ENCODE measurements at places on chromosomes 4 and X.

- no peak for DNase-seq
These were observed 13.3 kb downstream of the HNRNPD start for GRCh38 chr4:82360298-82361177.

DNA sequence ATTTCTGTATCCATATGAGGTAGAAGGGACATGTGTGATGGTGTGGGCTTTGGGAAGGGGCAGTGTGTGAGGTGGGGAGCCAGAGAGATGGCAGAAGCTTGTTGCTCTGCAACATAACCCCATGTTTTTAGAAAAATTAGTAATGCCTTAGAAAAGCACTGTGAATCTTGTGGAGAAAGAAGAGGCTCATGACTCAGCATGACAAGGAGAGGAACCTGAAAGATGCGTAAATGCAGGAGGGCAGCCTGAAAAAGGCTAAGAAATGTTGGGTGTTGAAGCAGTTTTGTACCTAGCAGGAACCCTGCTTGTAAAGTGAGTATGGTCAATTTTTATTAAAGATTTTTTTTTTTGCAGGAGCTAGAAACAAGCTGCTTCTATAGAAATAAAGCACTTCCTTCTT, 59.8 kb downstream of the ARSJ start:
- no peak for DNase-seq

GRCh38 chrX:139929876-139930275, 3.0 kb downstream of the ATP11C start:
- no peak for DNase-seq

DNA sequence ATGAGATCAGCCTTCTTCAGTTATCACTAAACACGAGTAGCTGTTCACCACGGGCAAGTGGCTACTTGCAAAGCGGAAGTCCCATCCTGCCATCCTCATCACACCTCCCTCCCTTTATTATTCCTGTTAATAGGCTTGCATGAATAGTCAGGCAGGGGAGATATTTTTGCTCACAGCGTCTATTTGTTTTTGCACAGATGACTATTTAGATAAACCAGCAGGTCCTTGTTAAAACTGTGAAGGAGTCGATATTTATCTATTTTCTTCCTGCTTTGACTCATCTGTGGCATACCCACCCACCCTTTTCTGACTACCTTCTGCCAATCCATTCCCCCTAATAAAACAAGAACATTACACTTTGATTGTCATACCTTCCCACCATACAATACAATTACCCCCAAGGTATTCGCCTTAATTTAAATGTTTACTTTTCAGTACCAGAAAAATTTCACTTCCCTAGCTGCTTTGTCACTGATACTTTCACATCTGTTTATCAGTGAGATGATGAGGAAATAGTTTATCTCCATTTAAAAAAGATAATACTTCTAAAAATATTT, 96.6 kb upstream of the BANK1 start:
- DNase-seq = no peak

- DNase-seq = no peak
These were observed 297.6 kb upstream of the STS start for GRCh38 chrX:6849716-6850414.

DNA sequence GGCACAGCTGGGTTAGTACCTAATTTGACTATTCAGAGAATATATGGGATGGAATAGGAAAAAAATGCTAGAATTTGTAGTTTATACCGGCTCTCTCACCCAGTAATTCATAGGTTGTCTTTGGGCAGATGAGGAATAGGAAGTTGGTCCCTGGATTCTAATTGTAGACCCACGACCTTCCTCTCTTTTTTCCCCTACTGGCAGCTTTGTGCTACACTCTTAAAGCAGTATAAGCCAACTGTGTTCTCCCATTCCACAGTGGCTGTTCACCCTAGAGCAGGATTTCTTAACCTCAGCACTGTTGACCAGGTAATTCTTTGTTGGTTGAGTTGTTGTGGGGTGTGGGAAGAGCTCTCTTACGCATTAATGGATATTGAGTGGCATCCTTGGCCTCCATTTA, 92.9 kb downstream of the FNIP2 start:
- no peak for DNase-seq

DNA sequence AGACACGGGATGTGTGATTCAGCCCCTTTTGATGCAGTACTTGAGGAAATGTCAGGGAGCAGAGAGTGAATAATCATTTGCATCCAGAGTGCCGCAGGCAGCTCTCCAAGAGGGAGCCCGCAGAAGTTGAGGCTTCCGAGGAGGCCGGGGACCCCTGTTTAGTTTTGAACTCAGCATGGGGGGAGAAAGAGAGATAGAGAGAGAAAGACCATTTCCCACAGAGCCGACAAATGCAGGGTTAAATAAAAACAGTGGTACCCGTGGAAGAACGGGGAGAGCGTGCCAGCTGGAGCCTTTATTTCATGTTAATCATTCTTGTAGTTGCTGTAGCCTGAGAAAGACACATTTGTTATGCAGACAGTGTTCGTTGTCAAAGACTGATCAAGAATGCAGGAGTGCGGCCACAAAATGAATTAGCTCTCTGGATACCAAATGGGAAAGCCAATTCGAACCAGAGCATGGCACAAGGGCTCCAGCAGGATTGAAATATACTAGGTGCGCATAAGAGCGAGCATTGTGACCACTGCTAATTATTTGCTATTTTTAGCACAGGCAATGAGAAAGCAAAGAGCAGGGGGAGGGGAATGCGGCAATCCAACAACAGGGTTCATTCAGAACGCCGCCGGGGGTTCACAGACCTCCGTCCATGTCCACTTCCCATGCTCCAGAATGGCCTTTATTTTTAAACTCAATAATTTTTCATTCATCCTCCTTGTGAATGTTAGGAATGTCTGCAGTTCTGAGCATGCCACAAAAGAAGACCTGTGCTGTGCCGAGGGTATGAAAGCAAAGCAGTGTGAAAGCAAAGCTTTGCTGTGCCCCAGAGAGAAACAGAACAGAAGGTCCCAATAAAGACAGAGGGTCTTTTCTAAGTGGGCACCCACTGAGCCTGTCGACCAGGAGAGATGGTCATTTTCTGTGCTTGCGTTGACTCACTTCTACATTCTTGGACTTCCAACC, 243.9 kb upstream of the VCX3A start:
- DNase-seq = no peak

GRCh38 chr4:130395871-130396270, 1299.9 kb downstream of the C4orf33 start:
- no peak for DNase-seq

DNA sequence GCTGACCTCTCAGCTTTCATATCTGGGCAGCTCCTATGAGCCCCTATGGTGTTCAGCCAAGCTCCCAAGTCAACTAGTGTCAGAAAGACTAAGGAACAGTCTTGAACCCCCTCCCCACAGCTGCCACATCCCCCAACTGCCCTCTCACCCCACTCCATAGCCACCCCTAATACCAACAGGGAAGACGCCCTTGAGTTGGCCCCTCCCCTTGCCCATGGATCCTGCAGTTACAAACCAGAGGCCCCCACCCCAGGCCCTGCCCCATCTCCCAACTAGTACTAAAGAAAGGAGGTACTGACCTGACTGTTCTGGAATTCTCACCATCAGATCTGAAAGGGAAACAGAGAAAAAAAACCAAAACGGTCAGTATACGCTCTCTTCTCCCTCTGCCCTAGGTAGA, 10.2 kb upstream of the IQSEC2 start:
- no peak for DNase-seq

DNA sequence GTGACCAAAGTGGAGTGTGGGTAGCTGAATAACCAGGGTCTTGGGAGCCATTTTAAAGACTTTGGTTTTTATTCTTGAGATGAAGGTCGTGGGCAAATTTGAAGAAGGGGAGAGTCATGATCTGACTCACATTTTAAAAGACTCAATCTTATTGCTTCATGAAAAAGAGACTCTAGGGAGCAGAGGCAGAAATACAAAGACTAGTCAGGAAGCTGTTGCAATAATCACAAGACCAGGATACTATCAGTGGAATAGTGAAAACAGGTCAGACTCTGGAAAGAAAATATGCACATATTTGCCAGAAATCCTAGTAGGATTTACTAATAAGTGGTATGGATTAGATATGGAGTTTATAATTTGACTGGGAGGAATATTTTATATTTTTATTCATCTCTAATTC, 448.4 kb downstream of the RAPGEF2 start:
- DNase-seq = no peak

- no peak for DNase-seq
These were observed 208.6 kb downstream of the VEGFC start for GRCh38 chr4:176584031-176584606.

DNA sequence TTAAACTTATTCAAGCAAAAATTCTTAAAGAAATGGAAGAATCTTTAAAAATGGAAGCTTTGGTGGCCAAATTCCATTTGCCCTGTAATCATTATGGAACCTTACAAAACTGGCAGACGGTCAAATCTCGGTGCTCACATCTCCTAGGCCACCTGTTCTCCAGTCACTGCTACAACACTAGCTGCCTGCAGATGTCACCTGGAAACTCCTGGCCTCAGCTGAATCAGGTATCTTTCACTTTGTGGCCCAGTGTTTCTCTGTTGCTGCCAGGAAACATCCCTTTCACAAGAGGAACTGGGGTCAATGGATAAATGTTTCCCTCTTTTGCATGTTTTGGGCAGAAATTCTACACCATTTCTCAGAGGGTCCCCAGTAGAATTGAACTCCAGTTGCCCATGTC, 4.2 kb upstream of the CXCL3 start:
- no peak for DNase-seq

DNA sequence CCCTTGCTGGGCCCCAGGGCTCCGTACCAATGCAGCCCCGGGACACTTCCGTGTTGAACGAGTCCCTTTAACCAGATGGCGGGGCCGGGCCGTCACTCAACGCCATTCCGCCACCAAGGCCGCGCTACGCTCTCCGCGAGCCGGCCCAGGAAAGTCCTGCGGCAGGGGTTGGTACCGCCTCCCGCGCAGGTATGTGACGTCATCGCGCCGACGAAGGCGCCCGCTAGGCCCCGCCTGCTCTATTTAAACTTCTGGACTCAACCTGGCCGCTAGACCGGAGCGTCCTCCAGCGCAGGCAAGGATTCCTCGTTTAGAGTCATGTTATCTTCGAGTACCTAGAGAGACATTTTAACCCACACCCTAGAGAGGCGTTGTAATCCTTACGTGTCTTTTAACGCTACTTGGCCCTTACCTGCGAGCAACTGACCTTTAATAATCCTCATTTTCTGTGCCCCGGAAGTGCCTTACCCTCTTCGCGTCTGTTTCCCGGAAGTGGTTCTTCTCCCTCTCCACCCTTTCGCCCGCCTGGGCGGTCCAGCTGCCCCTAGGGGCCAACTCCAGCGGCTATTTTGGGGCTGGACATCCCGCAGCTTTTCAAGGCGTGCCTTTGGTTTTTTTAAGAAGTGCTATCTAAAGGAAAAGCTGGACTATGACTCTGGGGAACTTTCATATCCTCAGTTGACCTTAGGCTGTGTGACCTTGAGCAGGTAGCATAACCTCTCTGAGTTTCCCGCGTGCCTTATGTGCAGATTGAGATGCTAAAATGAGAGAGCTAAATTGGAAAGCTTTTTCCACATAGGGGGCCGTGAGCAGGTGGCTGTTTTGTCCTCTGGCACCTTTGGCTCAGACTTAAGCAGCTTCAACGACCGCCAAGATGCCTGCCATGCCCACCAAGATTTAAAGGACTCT, at the start of gene PNPLA4:
PNPLA4 (minus strand) TSS at position 155 of the 909 bp plus-strand sequence. CDS start 1,294 bp downstream, outside the sequence.
- peak; percentile 70 for DNase-seq

- DNase-seq = no peak
These were observed 126.4 kb upstream of the GATB start for GRCh38 chr4:151887031-151887815.

GRCh38 chr4:138864961-138865720, 150.4 kb upstream of the NOCT start:
- no peak for DNase-seq

- no peak for DNase-seq
These were observed 62.5 kb downstream of the PAQR3 start for GRCh38 chr4:78876568-78877320.

GRCh38 chr4:111707491-111707890, 437.8 kb upstream of the FAM241A start:
- no peak for DNase-seq

DNA sequence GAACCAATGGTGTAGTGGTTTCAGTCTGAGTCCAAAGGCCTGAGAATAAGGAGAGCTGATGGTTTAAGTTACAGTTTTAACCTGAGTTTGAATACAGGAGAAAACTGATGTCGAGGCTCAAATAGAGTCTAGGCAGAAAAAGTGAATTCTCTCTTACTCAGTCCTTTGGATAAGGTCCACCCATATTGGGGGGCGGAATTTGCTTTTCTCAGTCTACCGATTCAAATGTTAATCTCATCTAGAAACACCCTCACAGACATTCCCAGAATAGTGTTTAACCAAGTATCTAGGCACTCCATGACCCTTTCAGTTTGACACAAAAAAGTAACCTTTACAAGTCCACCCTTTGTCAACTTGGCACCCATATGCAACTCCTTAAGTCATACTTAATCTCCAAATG, 216.0 kb downstream of the GRID2 start:
- no peak for DNase-seq

DNA sequence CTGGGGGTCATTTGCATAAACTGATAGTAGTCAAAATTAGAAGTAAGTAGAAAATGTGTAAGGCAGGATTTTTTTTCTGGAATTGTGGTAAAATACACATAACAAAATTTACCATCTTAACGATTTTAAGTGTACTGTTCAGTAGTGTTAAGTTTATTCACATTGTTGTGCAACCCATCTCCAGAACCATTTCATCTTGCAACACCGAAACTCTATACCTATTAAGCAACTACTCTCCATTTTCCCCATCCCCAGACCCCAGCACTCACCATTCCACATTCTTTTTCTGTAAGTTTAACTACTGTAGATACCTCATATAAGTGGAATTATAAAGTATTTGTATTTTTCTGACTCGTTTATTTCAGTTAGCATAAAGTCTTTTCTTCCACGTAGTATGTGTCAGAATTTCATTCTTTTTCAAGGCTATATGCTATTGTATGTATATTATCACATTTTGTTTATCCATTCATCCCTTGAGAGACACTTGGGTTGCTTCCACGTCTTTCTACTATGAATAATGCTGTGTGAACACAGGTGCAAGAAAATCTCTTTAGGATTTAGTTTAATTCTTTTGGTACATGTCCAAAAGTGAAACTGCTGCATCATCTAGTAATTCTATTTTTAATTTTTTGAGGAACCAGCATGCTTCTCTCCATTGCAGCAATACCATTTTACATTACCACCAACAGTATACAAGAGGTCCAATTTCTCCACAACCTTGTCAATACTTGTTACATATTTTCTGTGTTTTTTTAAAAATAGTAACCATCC, 39.1 kb upstream of the NSUN7 start:
- no peak for DNase-seq

DNA sequence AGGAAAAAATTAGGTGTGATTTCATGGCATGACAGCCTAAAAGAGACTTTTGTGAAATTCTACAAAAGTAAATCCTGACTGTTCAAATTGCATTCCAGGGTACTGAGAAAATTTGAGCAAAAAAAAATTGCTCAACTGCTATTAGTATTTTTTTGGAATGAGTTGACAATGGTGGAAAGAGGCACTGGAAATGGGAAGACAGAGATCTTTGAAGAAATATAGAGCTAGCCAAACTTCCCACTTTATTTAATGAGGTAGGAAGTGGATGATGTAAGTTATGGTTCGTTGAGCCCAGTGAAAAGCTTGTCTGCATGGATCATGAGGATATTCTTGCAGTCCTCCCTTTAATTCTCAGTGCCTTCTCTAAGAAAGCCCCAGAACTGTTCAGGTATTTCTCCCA, 183.8 kb downstream of the PTTG2 start:
- no peak for DNase-seq

All from NCI-H1930 (cell line).